Activated CD8-positive, alpha-beta memory T cell treated with anti-CD3 and anti-CD28 coated beads for 48 hours (primary cell): ENCODE measurements at places on chromosomes 11 and 22.

- DNase-seq = peak; percentile 8
These were observed 30.0 kb upstream of the CABP7 start for GRCh38 chr22:29689880-29690213.

DNA sequence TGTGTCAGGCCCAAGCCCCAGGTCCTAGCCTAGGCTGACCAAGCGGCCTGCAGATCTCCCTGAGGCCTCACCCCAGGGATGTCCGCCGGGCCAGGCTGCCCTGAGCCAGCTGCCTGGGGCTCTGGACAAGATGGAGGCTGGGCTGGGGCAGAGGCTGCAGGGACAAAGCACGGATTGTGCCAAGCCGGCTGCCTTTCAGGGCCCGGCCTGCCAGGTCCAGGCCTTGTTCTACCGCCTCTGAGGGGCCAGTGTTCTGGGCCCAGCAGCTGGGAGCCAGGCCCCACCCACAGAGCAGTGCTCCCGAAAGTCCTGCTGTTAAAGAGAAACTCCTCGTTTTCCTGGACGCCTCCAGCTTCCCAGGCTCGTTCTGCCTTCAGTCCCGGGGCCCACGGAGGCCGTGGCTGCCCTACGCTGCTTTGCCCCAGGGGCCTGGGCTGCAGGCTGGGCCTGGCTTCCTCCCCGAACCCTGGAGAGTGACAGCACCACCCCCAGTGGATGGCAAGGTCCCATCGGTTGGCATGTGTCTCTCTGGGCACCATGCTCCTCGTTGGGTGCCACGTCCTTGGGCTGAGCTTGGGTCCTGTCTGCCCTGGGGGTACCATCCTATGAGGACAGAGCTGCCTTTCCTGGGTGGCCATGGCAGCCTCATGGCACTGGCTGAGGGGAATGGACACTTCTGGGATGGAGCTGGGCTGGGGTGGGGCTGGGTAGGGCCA is 7.6 kb downstream of the BRSK2 start:
- no peak for DNase-seq

- DNase-seq = no peak
These were observed 18.9 kb upstream of the HEPHL1 start for GRCh38 chr11:94002226-94002625.

- DNase-seq = no peak
These were observed 7.0 kb downstream of the HPS5 start for GRCh38 chr11:18314784-18315523.

DNA sequence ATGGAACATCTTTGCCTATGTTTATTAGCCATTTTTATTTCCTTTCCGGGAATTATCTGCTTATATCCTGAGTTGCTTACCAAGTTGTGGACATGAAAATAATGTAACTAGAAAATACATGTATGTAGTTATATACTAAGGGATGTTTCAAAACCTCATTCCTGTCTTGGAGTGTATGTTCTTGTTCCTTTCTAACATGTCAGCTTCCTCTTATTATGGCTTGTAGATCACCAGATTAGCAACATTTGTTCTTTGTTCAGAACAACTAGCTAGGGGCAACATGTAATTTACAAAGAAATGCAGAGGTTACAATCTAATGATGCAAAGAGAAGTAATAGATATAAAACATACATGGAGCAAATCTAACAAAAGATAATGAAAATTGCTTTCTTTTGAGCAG is 13.1 kb upstream of the TMEM123 start:
- DNase-seq = no peak

- DNase-seq = no peak
These were observed 28.5 kb downstream of the LRP4 start for GRCh38 chr11:46889689-46890475.

GRCh38 chr11:130476200-130476921 is 27.9 kb downstream of the ADAMTS15 start:
- DNase-seq = no peak

GRCh38 chr11:34754171-34754823 is 133.4 kb downstream of the EHF start:
- DNase-seq = no peak

DNA sequence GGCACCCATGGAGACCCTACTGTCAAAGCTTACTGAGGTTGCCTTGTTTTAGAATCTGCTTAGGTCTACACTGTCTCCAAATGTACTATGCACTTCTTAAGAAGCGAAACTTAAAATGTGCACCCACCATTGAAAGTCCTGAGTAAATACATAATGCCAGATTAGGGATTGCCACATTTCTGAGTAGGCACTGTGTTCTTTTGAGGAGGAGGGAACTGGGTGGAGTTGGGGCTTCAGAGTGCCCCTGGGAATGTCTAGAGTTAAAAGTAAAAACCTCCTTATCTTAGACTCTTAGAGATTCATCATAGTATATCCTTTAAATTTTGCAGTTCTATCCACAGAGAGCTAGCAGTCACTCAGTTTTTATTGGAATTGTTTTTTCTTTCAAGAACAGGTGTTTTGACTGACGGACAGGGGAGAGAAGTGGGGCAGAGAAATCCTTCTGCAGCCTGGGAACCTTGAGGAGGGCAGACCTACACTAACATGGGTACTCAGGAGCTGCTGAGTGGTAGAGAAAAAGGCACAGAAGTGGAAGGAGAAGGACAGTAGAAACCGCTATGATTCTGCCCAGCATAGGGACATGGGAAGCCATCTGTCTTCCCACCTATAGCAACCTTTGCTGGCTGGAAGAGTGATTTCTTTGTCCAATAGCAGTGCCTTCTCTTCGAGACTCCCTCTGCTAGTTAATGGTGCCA is 33.4 kb upstream of the MICAL2 start:
- DNase-seq = no peak

DNA sequence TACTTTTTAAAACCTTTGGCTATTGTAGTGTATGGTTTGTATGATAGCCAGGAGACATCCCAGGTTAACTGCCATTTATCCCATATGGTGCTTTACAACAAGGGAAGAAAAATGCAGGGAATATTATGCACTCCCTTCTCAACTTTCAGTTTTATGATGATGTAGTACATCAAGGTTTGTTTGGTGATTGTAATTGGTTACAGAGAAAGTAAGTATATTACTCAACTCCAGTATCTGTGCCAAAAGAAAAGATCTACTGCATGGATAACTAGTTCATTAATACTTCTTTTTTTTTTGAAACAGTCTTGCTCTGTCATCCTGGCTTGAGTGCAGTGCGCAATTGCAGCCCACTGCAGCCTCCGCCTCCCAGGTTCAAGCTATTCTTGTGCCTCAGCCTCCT is 65.3 kb downstream of the BCL2L13 start:
- no peak for DNase-seq

- no peak for DNase-seq
These were observed 561 bp downstream of the PGM2L1 start for GRCh38 chr11:74397501-74398243.

DNA sequence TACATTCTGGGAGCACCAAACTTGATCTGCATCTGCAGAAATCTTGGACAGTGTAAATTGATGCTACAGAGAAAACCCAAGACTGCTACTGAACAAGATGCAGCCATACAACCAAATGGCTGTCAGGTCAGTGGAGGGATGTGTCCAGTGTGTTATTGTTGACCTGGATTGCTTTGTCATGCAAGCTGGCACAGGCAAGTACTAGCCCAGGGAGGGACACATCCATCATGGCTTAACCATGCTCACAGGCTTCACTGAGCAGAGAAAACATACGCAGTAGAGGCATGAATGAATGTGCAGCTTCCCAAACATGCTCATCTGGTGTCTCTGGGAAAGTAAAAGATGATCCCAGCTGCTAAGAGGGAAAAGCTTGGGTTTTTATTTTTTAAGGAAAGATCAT is 93.6 kb downstream of the MTNR1B start:
- no peak for DNase-seq

DNA sequence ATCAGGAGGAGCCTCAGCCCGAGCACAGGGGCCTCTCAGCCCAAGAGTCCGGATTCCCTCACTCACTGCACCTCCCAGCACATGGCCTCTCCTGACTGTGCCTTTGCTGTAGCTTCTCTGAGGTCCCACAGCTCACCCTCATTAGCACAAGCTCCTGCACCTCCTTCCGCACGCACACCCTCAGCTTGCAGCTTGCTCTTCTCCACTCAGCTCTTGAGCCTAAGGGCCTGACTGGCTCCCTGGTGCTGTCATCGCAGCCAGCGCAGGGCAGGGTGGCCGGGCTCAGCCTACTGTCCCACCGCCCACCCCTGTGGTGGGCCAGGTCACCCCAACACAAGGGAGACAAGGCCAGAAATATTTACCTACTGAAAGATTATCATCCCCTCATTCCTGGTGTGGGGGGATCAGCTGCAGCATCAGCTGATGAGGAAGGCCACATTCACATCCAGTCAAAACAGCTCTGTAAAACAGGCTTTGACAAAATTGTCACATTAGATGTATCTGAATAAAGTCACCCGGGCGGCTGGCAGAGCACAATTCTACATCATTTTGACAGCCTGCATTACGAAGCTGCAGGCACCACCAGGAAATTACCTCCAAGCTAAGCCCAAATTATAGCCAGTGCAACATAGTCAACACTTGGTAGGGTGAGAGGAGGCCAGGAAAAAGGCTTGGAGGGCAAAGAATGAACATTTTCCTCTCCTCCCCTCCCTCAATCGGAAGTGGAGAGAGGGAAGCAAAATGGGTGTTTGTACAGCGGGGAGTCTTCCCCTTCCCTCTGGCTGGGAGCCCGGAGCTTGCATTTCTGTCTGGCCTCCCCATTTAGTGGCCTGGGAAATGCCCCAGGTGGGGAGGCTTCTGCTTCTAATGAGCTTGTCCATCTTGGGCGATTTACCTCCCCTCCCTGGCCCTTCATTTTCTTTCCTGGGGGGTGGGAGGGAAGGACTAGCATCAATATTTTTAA is 29.5 kb upstream of the IGSF9B start:
- no peak for DNase-seq
